ENCODE measurements at places on chromosomes 7 and 10.

DNA sequence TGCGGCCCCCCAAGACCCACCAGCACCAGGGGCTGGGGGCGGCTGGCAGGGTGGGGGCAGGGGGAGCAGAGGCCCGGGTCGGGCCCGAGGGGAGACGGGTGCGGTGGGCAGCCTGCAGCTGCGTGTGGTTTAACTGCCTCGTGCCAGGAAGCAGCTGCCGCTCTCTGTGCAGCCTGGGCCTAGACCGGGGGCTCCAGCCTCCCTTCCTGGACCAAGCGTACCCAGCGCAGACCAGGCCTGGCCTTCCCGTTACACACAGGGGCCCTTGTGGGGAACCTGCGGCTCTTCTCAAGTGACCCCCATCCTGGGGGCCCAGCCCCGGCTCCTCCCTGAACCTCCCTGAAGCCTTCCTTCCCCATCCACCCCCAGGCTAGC lies 6.6 kb upstream of the INTS1 start:
- DNase-seq: no peak
- H3K27me3 ChIP-seq: no peaks in the 10 kb centered on the region
- no peaks in the 10 kb centered on the region for H3K36me3 ChIP-seq
- no peak overlapping the region for H3K4me3 ChIP-seq

DNA sequence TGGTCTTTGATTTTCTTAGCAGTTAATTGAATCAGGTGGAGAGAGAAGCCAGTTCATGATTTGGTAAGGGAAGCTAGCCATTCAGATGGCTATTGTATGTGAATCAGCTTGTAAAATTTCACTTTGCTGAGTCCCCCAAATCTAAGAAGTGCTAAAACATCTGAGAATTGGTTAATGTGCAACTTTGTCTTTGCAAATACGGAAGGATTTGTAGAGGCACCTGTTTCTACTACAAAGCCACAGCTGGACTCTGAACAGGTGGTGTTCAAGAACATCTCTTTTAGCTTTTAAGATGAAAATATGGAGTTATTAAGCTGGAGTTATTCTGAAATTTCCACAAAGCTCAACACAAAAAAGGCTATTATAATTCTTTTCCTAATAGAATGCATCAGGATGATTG lies 132.6 kb downstream of the VPS50 start:
- no peak for DNase-seq
- H3K27me3 ChIP-seq: no peaks in the 10 kb centered on the region
- no peaks in the 10 kb centered on the region for H3K36me3 ChIP-seq
- no peak overlapping the region for H3K27ac ChIP-seq
- H3K4me1 ChIP-seq: peaks cover 3% of the 10 kb centered on the region
- H3K4me3 ChIP-seq: no peak overlapping the region

GRCh38 chr10:60267802-60268201 lies 121.9 kb downstream of the ANK3 start:
- peaks cover 8% of the 10 kb centered on the region for H3K4me1 ChIP-seq
- no peak overlapping the region for H3K27ac ChIP-seq
- no peaks in the 10 kb centered on the region for H3K27me3 ChIP-seq
- DNase-seq: peak; percentile 62
- H3K36me3 ChIP-seq: peaks cover 3% of the 10 kb centered on the region

DNA sequence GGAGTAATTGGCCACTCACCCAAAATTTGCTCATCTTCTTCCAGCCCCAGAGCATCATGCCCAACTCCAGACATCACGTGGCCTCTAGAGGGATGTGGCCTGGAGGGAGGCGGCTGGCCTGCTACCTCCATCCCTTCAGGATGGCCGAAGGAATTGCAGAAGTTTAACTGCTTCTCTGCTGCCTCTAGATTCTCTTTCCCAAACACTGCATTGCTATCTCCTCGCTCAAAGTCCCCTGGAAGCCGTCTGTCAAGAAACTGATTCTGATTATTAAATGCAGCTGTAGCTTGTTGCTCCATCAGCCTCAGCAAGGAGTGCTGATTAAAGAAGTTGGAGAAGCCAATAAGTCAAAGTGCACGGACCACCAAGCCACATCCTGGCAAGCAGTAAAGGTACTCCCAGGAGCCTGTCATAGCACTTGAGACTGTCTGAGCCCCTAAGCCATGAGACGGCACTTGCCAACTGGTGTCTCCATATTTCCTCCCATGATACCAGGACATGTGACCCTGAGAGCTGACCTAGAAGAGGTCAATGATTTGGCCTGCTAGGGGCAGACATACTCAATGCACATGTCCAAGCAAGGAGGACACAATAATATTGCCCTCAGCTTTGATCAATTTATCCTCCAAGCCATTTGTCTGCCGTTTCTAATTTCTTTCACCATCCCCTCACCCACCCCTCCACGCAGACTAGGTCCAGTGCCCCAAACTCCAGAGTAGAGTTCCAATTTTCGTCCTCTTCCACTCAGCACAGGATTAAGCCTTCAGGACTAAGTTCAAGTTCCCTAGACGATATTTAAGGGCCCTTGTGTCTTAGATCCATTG lies 84.2 kb downstream of the TBXAS1 start:
- DNase-seq: no peak
- no peak overlapping the region for H3K27ac ChIP-seq
- no peaks in the 10 kb centered on the region for H3K27me3 ChIP-seq
- H3K36me3 ChIP-seq: no peaks in the 10 kb centered on the region

DNA sequence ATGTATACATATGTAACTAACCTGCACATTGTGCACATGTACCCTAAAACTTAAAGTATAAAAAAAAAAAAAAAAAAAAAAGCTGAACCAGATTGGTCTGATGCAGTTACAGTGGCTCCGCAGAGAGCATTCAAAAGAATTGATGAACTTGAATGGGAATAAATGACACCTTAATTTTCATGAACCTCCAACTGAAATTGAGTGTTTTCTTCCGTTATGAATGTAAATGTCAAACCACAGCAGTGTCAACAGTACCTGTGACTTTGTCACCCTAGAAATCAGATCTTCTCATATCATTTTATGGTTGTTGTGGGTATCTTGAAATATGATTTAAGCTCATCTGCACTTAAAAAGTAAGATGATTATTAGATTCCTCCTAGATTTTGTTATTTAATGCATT lies 32.7 kb upstream of the SRGN start:
- H3K27me3 ChIP-seq: no peaks in the 10 kb centered on the region
- no peaks in the 10 kb centered on the region for H3K4me1 ChIP-seq
- H3K4me3 ChIP-seq: no peak overlapping the region
- DNase-seq: no peak

- H3K4me3 ChIP-seq: no peak overlapping the region
- H3K27me3 ChIP-seq: no peaks in the 10 kb centered on the region
- DNase-seq: no peak
- peaks cover 87% of the 10 kb centered on the region for H3K4me1 ChIP-seq
- peak overlapping the region; percentile 58 for H3K27ac ChIP-seq
Observed at GRCh38 chr10:79140085-79140793, 71.5 kb downstream of the ZMIZ1 start.

DNA sequence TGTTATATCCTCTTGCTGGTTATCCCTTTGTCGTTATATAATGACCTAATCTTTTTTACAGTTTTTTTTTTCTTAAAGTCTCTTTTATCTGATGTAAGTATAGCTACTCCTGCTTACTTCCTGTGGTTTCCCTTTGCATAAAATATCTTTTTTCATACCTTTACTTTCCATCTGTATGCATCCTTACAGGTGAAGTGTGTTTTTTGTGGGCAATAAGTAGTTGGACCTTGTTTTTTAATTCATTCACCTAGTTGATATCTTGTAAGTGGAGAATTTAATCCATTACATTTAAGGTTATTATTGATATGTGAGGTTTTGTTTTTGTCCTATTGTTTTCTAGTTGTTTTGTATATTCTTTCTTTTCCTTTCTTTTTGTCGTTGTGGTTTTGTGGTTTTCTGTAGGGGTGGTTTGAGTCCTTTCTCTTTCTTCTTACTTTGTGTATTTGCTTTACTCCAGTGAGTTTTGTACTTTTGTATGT lies 168.6 kb downstream of the MLLT10 start:
- no peak for DNase-seq
- no peaks in the 10 kb centered on the region for H3K27me3 ChIP-seq
- H3K36me3 ChIP-seq: no peaks in the 10 kb centered on the region

- no peak overlapping the region for H3K27ac ChIP-seq
- no peaks in the 10 kb centered on the region for H3K27me3 ChIP-seq
- no peaks in the 10 kb centered on the region for H3K36me3 ChIP-seq
- peaks cover 4% of the 10 kb centered on the region for H3K4me1 ChIP-seq
Observed at GRCh38 chr7:98338441-98338840, 57.0 kb downstream of the BRI3 start.

DNA sequence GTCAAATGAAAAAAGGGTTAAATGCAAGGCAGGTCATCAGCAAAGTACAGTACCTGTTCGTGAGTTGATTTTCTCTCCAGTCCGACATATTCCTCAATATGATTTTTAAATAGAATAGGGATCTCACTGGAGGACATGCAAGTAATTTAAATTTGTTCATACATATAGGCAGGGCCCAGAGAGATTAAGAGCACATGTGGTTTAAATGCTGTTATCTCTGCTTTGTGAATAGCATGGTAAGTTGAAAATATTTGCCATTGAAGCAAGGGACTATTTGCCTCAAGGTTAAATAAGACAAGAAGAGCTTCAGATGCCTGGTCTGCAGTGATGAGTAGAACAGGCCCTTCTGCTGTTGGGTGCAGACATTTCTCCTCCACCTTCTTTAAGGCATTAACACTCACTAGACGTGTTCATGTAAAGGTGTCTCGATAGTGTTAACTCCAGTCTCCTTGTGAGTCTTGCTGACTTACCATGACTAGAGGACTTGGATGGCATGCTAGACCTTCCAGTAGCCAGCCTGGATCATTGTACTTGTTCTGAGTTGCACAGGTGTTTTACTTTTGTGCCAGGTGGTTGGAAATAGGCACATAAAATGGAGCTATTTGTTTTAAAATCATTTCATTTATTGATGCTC lies 15.6 kb upstream of the AKR1C3 start:
- H3K27ac ChIP-seq: no peak overlapping the region
- H3K36me3 ChIP-seq: no peaks in the 10 kb centered on the region
- no peaks in the 10 kb centered on the region for H3K27me3 ChIP-seq
- H3K4me3 ChIP-seq: no peak overlapping the region
- H3K4me1 ChIP-seq: peaks cover 3% of the 10 kb centered on the region

GRCh38 chr7:108529341-108529740 lies 3.4 kb upstream of the PNPLA8 start:
- no peak overlapping the region for H3K27ac ChIP-seq
- H3K36me3 ChIP-seq: no peaks in the 10 kb centered on the region
- peaks cover 10% of the 10 kb centered on the region for H3K4me1 ChIP-seq
- H3K27me3 ChIP-seq: no peaks in the 10 kb centered on the region
- no peak overlapping the region for H3K4me3 ChIP-seq

DNA sequence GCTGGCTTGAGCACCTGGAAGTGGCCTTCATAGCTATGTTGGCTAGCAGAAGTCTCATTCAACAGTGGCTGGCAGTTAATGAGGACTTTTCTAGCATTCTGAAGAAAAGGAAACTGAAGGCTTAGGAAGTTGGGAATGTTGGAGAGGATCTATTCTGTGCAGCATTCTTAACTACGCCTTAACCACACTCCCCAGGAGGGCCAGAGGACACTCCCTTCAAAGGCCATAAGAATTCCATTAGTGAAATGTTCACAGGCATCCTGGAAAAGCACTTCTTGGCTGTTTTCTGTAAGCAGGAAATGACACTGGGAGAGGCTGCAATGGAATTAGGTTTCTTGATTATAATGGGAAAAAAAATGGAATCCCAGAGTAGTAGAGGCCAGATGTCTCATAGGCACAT lies 188.9 kb downstream of the ARHGAP12 start:
- no peak overlapping the region for H3K27ac ChIP-seq
- H3K27me3 ChIP-seq: no peaks in the 10 kb centered on the region
- no peaks in the 10 kb centered on the region for H3K36me3 ChIP-seq

DNA sequence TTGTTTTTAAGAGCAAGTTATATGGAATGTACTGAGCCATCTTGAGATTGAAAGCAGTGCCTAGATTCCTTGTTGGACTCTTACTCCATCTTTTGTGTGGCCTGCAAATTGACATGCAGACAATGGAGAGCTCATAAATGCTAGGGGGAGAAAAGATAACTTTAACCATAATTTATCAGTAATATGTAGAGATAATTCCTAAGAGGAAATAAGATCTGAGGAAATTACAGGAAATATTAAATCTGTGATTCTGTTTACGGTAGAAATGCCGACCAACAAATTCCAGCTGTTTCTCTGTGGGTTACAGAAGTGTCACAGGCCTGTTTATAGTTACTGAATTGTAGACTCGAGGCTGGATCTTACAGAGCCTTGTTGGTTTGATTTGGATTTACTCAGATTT lies 348.0 kb downstream of the SUGCT start:
- DNase-seq: no peak
- no peaks in the 10 kb centered on the region for H3K36me3 ChIP-seq
- no peak overlapping the region for H3K27ac ChIP-seq

DNA sequence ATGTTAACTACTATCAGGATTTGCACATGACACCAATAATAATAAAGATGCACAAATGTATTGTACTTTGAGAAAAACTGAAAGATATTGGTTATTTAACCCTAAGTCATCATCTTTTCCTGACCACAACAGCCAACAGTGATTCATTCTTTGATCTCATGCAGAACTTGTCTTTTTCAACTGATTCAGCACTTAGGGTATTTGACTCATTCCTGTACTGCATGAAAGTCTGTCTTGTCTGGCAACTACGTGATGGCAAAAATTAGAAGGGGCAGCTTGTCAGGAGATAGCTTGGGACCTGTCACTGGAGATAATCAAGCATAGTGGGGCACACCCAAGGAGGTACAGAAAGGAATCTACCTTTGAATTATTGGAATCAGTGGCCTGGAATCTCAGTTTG lies 77.8 kb upstream of the LRRC17 start:
- no peak overlapping the region for H3K4me3 ChIP-seq
- no peaks in the 10 kb centered on the region for H3K27me3 ChIP-seq
- DNase-seq: no peak
- no peak overlapping the region for H3K27ac ChIP-seq

DNA sequence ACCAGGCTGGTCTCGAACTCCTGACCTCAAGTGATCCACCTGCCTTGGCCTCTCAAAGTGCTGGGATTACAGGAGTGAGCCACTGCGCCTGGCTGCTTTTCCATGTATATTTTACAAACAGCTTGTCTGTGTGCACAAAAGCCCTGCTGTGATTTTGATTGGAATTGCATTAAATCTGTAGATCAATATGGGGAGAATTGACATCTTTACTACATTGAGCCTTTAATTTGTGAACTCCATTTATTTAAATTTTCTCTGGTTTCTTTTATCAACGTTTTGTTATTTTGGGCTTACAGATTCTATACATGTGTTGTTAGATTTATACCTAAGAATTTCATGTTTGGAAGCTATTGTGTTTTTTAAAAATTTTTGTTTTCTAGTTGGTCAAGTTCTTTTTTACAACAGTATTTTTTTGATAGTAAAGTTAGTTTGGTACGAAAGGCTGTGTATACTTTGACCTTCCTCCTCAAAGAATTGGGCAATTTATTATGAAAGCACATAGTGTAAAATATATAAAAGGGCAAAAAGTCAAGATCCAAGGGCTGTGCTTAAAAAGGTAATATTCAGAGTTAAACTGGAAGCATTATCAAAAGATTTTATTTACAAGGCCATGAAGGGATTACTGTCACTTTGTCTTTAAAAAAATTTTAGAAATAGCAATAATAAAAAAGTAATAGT lies 92.8 kb downstream of the STK31 start:
- H3K4me1 ChIP-seq: no peaks in the 10 kb centered on the region
- no peaks in the 10 kb centered on the region for H3K36me3 ChIP-seq
- no peaks in the 10 kb centered on the region for H3K27me3 ChIP-seq
- DNase-seq: no peak
